ENCODE measurements at places on chromosomes 12 and 14.

GRCh38 chr14:58540749-58541632, 96.8 kb upstream of the DACT1 start:
- no peak for DNase-seq

GRCh38 chr14:89481196-89481595, 64.2 kb upstream of the FOXN3 start:
- DNase-seq, result no peak

GRCh38 chr14:21912367-21912766, 238.7 kb upstream of the OR4E1 start:
- DNase-seq, result no peak

DNA sequence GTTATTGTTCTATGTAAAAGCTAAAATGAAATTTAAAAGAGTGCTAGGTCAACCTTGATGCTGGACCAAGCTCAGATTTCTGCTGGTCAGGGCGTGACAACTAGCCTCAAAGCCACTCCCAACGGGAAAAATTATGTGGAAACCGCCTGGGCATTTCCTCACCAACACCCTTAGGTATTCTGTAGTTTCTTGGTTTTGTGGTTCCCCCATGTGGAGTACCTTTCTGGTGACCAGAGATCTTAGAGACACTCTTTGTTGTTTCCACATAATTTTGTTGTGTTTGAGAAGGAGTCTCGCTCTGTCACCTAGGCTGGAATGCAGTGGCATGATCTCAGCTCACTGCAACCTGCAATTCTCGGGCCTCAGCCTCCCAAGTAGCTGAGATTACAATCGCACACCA, 119.9 kb downstream of the DENND5B start:
- no peak for DNase-seq

GRCh38 chr14:60839657-60840056, 105.1 kb downstream of the MNAT1 start:
- no peak for DNase-seq
